ENCODE measurements at places on chromosomes 7 and 10. TPM values are rescaled to one million over a fixed set of nuclear protein-coding genes. Genes with fewer than 3 reads are reported as not detected.

DNA sequence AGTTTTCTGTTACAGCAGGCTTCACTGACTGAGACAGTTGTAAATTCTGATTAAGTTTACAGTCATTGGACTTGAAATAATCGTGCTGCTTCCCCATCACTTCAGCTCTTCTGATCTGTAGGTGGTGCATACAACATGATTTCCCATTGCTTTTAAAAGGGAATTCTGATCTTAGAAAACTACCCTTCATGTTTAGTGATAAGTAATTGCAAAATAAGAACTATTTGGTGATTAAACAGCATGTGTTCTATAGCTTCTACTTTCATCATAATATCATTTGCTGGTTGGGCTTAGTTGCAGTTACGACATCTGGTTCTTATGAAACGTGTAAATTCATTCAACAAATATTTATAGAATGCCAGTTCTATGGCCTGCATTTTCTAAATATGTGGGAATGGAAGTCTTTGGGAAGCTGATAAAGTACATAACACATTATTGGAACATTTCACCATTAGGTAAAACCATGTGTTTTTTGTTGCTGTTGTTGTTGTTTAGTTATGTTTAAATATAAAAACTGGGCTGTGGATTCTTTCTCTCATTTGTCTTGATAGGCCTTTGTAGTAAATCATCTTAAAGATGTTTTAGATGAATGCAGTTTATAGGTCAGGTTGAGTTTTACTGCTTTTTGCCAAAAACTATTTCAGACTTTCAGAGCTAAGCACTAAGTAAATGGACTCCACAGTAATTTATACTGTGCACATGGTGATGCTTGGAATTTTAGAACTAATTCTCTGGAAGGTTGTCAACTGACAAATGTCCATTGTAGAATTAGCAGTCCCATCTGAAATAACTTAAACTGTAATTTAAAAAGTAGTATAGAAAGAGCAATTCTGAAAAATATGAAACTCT, 13.1 kb downstream of the GNAI1 start:
- no peak for DNase-seq

- no peak for DNase-seq
Measured at GRCh38 chr10:109430043-109430760, 493.1 kb downstream of the XPNPEP1 start.

GRCh38 chr7:41918597-41918996, 215.7 kb upstream of the INHBA start:
- DNase-seq = no peak

DNA sequence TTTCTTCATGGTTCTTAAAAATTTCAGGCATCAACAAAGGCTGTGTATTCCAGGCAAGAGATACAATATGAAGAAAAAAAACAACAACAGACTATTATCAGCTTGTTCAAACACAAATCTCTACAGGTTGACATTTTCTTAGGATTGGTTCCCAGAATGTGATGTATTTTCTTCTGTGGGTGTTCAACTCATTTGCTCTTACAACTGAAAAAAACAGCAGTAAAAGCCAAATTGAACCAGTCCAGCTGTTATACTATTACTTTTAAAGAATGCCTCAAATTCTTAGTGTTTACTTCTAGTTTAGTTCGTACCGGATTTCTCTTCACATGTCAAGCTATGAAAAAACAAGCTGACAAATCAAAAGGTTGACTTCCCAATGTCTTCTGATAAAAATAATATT, 60.7 kb downstream of the CNTNAP2 start:
- DNase-seq = no peak

- DNase-seq = no peak
Measured at GRCh38 chr10:47121336-47121735, 178.7 kb upstream of the GDF10 start.

GRCh38 chr10:114716811-114717404, 58.8 kb upstream of the ABLIM1 start:
- DNase-seq = no peak

DNA sequence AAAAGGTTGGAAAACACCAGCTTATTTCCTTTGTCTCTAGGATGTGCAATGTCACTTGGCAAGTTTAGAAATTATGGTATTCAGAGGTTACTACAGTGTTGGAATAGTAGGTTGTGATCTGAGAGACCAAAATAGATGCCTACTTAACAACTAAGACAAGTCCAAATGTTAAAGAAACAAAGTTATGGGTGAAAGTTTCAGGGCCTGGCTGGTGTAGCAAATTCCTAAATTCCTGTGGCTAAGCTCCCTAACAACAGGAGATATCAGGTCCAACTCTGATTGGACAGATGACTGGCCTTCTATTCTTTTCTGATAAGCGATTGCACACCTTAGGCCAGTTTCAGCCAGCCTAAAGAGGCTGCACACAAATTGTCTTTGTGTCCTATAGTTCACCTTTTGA, 873.5 kb downstream of the REEP3 start:
- DNase-seq = no peak

Gene LOXL4
- total RNA-seq = 1.6 TPM

Gene ICA1
- total RNA-seq = 34.2 TPM

Data from left colon (tissue), 2 donors.